ENCODE measurements at places on chromosomes 11 and 22.
A peak's percentile ranks its signal among the peaks of the same experiment; 100 is the strongest.

- no peak for DNase-seq
These were observed 14.5 kb upstream of the BID start for GRCh38 chr22:17788528-17789378.

DNA sequence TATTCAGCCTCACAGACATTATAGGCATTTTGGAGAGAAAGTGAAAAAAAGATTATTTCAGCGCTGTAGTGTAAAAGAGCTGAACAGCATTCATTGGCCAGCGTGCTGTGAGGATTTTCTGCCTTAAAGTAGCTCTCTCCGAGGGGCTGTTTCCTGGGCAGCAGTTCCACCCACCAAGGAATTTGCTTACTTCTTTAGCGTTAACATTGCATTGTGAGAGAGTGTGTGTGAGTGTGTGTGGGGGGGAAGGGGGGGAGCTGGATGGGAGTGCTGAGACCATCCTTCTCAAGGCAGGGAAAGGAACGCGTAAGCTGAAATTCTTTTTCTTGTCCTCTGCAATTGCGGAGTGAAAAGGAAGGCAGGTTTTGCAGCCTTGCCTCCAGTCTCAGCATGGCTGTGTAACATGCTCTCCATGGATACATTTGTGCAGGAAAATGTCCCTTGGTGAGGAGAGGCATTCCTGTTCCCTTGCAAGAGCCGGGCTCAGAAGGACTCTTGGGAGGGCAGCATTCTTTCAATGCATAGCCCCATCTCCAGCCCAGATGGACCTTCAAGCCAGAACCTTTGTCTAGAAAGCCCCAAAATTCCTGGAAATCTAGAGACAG, 159.9 kb upstream of the NAV2 start:
- DNase-seq = no peak

DNA sequence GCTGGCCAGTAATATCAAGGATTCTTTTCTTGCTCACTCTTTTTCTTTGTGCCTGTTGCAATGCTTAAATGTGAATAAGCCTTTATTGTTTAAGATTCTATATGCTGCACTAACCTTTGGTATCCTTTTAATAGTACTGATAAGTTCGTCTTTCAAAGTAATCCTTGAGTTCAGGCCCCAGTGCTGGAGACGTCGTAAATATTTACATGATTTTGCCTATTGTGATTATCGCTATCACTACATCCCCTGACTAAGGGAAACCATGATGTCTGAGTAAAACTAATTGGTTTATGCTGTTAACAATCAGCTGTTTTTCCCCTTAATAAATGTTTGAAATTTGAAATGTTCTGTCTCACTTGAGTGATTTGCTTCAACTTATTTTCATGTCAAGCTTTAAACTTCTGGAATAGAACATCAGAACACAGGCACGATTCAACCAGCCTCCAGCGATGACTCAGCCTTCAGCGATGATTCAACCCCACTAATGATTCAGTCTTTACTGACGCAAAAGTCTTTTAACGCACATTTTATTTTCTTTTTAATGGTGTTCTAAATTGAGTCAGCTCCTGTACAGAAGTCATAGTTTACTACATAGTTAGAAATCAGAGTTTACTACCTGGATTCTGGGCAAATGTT, 3.9 kb downstream of the HTATIP2 start:
- DNase-seq = peak; percentile 23

DNA sequence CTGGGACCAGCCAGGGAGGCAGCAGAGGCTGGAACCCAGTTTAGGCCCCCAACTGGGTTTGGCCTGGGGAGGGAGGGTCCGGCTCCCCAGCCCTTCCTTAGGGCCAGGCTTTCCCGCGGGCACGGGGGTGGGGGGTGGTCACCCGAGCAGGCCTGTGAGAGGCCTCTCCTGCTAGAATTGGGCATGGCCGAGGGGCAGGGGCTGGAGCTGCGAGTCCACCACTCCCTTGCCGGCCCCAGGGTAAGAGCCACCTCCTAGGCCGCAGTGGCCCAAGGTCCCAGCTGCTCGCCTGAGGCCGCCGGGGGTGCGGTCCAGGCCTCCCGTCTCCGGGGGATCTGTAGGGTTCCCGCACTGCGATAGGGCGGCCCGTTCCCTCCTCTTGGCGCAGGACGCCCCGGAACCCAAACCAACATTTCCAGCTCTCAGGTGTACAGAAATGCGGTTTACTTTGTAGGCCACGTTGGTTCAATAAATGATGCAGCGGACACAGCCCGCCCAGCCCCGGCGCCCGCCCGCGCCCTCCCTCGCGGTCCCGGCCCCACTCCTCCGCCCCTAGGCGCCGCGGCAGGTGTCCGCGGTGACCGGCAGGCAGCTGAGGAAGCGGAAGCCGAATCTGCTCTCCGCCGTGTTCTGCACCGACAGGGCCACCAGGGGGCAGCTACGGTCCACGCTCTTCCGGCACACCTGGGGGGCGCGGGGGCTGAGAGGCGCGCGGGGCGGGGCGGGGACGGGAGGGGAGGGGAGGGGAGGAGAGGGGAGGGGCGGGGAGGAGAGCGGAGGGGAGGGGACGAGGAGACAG, 5.9 kb downstream of the LMNTD2 start:
- DNase-seq = peak; percentile 69

- DNase-seq = no peak
These were observed 113.4 kb upstream of the CRYBB3 start for GRCh38 chr22:25085930-25086901.

DNA sequence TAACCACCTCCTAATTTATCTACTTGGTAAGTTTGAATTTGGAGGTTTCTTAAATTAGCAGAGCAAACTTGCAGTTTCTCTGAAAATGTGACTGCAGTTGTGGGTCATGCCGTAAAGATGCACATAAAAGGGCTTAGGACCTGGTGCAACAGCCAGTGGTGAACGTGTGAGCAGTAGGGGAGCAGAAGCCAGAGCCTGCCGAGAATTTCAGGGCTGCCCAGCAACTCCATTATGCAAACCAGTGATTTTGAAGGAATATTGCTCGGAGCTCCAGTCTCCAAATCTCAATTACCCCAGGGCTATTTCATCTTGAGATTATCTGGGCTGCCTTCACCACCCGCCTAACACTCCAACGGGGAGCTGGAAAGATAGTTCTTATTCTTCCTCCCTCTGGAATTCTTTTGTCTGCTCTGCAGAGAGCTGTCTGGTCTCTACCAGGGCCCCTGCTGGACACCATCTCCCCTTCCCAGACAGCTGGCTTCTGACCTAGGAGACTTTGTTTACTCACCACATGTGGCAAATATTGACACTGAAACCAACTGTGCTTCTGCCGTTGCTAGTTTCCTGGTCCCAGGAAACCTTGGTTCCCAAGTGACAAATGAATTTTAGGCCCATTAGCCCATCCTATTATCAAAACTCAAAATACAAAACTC, 93.9 kb downstream of the DSCAML1 start:
- DNase-seq = no peak

DNA sequence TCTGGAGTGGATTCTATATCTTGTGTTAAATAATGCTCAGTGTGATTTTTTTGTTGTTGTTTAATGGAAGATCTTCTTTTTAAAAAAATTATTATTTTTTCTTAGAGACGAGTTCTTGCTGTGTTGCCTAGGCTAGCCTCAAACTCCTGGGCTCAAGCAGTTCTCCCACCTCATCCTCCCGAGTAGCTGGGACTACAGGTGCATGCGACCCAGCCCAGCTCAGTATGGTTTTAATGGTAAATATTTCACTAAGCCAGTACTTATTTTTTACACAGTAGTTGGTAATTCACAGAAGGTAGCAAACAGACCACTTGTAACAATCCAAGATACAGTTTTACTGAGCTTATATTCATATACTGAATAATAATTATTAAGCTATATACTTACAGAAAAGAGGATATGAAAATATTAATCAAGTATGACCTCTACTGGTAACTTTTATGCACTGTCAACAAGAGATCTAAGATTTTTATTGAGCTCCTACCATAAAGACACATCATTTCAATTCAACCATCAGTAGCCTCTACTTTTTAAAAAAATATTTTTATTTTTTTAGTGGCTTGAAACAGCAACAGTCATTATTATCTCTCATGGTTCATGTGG, 6.1 kb upstream of the CD59 start:
- DNase-seq = no peak

- DNase-seq = no peak
These were observed 30.6 kb upstream of the TFIP11 start for GRCh38 chr22:26542831-26543230.
